Cardiac atrium fibroblast (primary cell): ENCODE measurements at places on chromosomes 5 and 9. TPM values are rescaled to one million over a fixed set of nuclear protein-coding genes. Genes with fewer than 3 reads are reported as not detected.

TCF7 gene
- under 0.01 TPM in 1 of 2 replicates, not detected in the other for total RNA-seq

SPATA31A3 gene
- not detected in 2 replicates for total RNA-seq

POLK gene
- total RNA-seq: 13.0 and 16.1 TPM in 2 replicates

GPX8 gene
- total RNA-seq: 133 and 140 TPM in 2 replicates

RASGRF2 gene
- 0.18 and 1.3 TPM in 2 replicates for total RNA-seq

SPATA31C1 gene
- total RNA-seq: not detected in 2 replicates
